ENCODE measurements at places on chromosomes 2 and 18.

GRCh38 chr2:134869946-134870736, 31.7 kb downstream of the ACMSD start:
- no peak for DNase-seq

- no peak for DNase-seq
Measured at GRCh38 chr2:49351560-49351959, 197.2 kb upstream of the FSHR start.

- peak; percentile 51 for DNase-seq
Measured at GRCh38 chr2:174748948-174749347, 15.3 kb downstream of the CHRNA1 start.

DNA sequence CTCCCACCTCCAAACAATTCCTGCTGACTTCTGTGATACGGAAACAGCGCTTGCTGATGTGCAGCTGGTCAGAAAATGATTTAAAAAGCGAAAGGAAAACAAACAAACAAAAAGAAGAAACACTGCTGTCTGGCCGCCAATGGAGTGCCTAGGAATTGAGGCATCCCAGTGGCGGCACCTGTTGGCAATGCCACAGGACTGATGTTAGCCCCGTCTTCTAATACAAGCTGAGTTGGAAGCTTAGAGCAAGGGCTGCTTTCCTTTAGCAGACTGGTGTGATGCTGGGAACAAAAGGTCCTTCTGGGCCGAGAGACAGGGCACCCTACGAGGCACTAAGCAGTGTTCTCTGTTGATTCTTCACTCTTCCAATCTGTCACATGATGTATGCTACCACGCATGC, 163.6 kb upstream of the REV1 start:
- no peak for DNase-seq

DNA sequence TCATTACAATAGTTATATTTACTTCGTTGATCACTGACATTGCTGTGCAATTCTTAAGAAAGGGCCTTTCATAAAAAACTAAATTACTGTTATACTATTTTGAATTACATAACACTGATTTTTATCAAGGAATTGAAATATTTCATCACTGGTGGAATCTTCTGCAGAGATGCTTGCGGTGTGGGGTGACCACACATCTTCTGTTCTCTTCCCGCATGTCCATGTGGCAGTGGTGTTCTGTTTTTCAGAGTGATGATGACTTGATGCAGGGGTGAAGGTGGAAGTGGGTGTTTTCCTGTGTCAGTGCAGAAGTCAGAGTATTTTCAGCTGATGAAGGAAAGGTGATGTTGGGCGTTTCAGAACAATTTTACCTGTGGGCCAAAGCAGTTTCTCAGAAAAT, 7.0 kb downstream of the CNDP2 start:
- no peak for DNase-seq

DNA sequence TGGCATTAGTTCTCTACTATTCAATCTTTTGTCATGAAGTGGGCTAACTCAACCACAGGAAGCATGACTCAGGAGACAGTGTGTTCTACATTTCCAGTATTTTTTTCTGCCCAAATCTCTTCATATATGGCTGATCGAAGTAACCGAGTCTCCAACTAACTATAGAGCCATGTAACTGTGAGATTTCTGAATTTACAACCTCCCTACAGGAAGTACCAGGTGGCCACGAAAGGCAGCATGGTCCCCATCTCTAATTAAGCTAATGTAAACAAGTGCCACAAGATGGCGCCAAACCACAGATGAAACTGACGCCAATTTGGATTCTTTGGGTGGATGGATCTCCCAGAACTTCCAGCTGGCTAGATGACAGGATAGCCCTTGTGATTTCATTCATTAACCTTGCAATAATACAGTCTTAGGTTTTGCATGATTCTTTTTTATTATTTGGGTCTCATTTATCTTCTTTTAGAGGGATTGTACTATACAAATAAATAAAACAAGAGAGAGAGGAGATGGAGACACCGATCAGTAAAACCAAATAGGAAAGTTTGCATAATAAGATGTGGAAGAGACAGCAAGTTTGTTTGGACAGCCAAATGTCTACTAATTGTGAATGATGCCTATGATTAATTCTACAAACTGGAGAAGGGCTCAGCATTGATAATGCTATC, 18.3 kb upstream of the ARHGAP15 start:
- peak; percentile 17 for DNase-seq

DNA sequence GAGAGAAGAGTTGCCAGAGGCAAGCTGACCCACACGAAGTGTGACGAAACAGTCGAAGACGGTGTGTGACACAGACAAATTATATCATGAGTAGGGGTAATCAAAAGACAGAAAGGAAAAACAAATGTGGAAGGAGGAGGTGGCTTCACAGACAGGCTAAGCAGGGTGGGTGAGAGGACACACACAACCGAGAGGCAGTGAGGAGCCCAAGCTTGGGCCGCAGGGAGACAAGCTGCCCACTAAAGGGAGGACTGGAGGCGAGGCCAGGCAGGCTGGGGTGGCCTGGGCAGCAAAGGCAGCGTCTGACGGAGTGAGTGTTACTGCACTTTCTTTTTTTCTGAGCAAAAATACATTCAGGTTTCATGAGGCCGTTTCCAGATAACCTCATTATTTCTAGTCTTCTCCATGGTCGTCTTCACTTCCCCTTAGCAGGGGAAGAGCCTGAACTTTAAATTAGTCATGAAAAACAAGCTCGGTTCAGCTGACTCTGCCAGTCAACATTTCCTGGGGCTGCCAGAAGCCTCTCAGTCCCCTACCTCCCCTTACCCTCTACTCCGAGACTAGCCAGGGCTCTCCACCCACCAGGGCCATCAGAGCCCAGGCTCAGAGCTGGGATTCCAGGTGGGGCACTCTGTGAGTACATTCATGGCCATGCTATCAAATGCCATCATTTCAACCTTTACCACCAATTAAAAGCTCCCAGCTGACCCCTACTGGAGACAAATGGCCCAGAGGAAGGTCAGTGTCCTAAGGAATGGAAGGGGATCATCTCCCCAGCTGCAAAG, 13.8 kb upstream of the ZFP36L2 start:
- DNase-seq: no peak

DNA sequence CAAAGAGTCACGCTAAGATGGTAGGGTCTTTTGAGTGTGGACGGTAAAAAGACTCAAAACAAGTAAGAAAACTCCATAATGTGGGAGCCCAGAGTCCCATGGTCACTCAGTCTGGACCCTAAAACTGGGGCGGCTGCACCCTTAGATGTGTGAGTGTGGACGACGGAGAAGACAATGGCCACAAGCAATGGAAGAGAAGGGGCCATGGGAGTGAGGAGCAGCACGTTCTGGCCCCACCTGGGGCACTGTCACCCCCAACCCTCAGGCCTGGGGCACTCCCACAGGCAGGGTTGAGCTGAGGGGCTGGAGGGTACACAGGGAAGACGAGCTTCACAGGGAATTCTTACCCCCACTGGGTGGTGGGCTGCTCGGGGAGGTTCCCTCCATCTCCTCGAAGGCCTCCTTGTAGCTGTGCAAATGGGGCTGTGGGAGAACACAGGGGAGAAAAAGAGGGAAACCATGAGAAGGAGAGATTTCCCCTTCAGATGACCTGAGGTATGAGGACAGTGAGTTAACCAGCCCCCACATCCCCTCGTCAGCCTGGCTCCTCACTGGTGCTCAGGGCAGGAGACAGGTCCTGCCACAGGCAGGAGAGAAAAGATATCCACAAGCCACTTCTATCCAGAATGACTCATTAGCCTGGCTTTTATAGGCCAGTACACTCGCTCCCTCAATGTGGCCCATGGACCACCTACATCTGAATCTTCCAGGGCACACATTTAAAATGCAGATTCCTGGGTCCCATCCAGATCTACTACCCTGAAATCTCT, 167.9 kb downstream of the TNS1 start:
- no peak for DNase-seq

- no peak for DNase-seq
Measured at GRCh38 chr2:192150166-192150565, 44.6 kb downstream of the TMEFF2 start.

GRCh38 chr2:61493523-61493942, 22.6 kb upstream of the USP34 start:
- DNase-seq: no peak

DNA sequence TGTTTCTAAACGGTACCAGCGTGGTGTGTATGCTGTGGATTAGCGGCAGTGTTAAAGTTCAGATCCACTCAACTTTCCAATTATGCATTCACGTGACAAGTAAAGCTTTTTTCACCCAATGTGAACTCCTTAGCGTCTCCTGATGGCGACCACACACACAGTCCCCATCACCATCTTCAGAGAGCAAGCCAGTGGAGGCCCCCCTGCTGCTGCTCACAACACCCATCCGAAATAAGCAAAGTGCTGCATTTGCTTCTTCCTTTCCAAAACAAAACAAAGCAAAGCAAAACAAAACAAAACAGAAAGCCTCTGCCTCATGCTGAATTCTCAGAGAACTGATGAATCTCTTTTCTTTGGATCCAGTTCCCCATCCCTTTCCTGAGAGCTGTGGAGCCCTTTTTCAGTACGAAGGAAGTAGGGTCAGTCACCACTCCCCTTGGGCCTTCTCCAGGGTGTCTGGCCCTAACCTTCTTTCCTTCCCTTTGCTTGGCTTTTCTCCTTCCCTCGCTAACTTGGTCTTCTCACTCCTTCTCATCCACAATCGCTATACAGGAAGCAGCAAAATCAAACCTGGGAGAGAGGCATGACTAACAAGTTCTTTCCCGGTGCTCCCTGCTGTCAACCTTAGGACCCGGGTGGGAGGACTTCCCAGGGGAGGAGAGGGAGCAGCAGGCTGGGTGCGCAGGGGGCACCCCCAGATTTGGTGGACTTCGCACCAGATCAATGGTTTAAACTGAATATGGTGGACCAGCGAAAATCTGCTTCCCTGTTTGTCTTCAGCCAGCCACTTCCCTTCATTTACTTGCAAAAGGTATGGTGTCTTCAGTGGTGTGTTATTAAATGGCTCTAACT, 56.0 kb downstream of the NRP2 start:
- DNase-seq: no peak

- peak; percentile 6 for DNase-seq
Measured at GRCh38 chr2:29450596-29451222, 335.5 kb downstream of the CLIP4 start.

GRCh38 chr2:191032588-191033429, 18.8 kb upstream of the STAT1 start:
- DNase-seq: no peak

DNA sequence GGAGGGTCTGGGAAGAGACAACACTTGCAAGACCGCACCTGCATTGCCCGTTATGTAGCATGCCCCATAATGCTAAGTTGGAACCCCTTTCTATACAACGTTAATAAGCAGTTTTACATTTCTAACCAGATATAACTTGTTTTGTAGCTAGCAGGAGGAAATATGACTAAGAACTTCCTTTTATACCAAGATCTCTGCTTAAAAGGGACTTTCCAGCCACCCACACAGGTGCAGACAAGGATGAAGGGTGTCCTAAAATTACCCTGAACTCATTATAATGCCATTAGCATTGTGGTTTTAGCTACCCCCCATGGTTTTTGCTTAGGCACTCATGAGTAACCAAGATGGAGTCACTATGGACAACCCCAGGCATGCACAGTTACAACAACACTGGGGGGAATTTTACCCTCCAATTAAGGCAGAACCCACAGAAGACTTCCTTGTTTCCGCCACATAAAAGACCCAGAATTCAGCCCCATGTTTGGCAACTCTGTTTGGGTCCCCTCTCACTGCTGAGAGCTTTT, 362.8 kb downstream of the CBLN2 start:
- no peak for DNase-seq

- peak; percentile 72 for DNase-seq
Measured at GRCh38 chr2:215619022-215619958, 183.4 kb upstream of the FN1 start.

- DNase-seq: no peak
Measured at GRCh38 chr2:205403244-205403825, 279.0 kb upstream of the NRP2 start.

DNA sequence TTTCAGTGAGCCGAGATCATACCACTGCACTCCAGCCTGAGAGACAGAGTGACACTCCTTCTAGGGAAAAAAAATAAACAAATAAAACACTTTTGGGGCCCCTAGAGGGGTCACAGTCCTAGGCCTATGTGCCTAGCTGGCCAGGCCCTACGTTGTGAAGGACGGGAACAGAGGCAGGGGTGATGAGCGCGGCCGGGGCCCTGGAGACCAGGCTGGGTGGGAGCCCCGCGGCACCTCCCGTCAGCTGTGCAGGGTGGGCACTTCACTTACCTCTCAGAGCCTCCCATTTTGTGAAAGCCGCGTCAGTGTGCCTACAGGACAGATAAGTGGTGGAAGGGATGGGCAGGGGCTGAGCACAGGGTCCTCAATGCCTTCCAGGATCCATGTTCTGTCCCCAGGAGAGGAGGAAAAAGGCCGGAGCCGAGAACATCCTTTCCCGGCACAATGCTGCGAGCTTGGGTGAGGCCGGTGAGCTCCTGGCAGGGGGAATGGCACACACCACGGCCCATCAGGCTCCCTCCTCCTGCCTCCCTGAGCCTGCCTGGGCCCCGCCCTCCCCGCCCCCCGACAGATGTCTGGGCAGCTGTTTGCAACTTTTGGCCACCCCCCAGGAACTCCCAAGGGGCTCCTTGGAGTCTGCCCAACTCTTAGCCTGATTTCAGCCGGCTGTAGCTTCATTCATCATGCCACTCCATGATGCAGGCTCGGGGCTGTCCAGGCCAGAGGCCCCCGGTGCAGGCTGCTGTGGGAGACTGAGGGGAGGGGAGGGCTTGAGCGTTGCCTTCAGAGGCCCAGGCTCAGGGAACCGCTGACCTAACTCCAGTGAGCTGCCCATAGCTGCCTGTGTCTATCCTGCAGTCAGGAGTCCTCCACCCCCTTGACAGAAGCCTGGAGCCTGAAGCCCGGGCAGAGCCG, 196.5 kb downstream of the TFCP2L1 start:
- DNase-seq: no peak

DNA sequence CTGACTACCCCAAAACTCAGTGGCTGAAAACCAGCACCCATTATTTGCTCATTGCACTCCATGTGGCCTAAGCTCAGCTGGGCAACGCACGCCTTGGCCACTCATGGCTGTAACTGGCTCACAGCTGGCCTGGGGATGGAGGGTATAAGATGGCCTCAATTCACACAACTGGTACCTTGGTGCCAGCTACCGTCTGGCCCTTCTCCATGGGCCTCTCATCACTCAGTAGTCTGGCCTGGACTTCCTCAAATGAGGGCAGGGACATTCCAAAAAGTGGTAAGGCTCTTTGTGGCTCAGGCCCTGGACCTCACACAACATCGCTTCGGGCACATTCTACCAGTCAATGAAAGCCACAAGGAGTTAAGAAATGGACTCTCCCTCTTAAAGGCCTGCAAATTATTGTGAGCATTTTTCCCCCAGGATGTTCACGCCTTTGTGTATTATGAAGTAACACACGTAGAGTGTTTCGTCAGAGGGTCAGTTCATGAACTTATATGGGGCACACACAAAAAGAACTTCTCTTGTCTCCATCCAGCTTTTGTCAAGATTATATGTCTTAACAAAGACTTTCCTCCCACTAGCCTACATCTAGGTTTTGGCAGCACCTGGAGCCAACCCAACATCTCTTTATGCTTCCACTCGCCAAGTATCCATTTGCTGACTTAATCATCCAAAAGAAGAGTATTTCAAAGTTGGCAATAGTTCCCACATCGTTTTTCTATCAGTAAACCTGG, 145.2 kb downstream of the CCBE1 start:
- DNase-seq: no peak

- DNase-seq: no peak
Measured at GRCh38 chr2:96528700-96529375, 7.7 kb upstream of the ARID5A start.

- peak; percentile 96 for DNase-seq
Measured at GRCh38 chr2:14401873-14402272, 230.6 kb upstream of the LRATD1 start.

- no peak for DNase-seq
Measured at GRCh38 chr18:3461704-3462103, 11.7 kb downstream of the TGIF1 start.
